ENCODE measurements at places on chromosomes 7 and 10.

DNA sequence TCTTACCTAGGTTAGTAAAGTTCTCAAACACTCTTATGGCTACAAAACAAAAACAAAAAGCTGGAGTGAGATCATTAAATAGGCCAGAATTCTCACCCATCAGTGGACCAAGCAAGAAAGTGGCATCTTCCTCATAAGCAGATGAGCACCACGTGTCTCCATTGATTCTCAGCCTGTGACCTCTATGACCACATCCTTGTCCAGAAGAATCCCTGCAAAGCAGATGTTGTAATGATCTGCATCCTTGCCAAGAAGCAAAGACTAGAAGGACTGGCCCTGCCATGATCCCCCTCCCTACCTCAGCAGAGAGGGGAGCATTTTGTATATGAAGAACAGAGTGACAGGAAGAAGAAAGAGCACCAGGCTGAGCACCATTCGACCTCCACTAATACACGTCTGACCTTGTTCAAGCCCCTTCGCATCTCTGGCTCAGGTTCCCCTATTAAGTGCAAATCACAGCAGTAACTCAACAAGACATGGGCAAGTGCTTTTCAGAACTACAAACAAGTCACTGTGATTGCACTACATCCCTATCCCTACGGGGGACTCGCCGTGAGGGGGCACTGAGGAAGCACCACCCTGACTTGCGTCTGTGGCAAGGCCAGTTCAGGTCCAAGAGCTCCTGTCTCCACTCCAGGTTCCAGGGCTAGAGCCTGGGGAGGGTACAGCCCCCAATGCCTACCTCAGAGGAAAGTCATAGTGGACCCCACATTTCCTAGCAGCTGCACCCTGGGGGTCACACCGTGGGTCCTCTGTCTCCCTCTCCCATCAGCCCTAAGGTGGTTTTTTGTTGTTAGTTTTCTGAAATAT is 22.2 kb upstream of the RASSF4 start:
- no peak for DNase-seq

- DNase-seq, result peak; percentile 34
Observed at GRCh38 chr10:34181553-34182300, 633.4 kb downstream of the PARD3 start.

GRCh38 chr7:105261689-105262088 is 127.0 kb downstream of the SRPK2 start:
- DNase-seq, result no peak

DNA sequence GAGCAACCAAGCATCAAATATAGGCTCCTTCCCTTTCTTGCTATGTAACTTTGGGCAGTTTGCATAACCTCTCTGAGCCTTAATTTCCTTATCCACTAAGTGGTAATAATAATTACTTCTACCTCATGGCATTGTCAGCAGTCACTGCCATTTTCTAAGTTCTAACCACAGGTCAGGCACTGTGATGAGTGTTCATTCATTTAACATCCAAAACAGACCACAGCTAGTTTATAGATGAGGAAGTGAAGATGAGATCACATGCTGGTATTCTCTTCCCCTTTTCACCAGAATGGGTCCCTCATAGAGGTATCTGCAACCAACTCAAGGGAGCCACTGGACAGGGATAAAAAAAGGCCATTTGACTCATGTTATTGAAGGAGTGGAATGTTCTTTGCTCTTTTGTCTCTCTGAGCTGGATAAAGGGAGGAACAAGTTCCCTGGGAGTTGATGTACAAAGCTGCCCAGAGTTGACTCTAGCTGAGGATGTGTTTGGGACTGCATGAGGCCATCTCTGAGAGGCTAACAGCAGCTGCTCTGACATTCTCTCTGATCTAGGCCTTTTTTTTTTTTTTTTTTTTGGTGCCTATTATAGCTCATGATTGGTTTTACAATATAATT is 65.0 kb downstream of the DNAJC12 start:
- no peak for DNase-seq

- DNase-seq, result no peak
Observed at GRCh38 chr7:151895631-151896031, 18.7 kb upstream of the PRKAG2 start.

DNA sequence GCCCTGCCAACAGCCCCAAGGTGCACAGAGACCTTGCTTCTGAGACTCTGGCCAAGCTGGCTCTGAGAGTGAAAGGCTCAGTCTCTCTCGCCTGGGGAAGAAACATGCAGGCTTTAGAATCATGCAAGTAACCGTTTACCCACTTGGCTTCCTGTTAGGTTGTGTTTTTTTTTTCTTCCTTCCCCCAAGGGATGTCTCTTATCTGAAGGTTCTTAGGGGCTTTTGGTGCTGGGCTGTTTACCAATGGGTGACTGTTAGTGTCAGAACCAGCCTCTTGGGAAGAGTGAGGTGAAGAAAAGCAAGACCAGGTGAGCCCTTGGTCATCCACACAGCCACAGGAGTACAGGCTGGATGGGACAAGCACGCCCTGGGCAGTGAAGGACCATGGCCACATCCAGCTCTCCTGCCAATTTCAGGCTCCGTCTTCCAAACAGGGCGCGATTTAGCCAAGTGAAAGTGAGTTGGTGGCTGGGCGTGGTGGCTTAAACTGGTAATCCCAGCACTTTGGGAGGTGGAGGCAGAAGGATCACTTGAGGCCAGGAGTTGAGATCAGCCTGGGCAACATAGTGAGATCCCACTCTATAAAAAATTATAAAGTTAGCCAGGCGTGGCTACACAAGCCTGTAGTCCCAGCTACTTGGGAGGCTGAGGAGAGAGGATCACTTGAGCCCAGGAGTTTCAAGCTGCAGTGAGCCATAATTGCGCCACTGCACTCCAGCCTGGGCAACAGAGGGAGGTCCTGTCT is 76.3 kb upstream of the CUX1 start:
- no peak for DNase-seq

- peak; percentile 58 for DNase-seq
Observed at GRCh38 chr10:132411561-132412253, 14.7 kb downstream of the PWWP2B start.

- DNase-seq, result no peak
Observed at GRCh38 chr7:35258868-35259522, 5.1 kb upstream of the TBX20 start.

- no peak for DNase-seq
Observed at GRCh38 chr10:131929122-131929845, 28.5 kb downstream of the PPP2R2D start.

- DNase-seq, result no peak
Observed at GRCh38 chr7:144474800-144475615, 71.5 kb upstream of the NOBOX start.

All from endothelial cell of umbilical vein (primary cell).